Activated CD8-positive, alpha-beta T cell treated with anti-CD3 and anti-CD28 coated beads for 36 hours (primary cell): ENCODE measurements at places on chromosomes 1 and 21. TPM values are rescaled to one million over a fixed set of nuclear protein-coding genes. Genes with fewer than 3 reads are reported as not detected.
A peak's percentile ranks its signal among the peaks of the same experiment; 100 is the strongest.

The JTB gene
- total RNA-seq, result 151 TPM

The HRNR gene
- not detected for total RNA-seq

The BEND5 gene
- total RNA-seq, result 73.6 TPM

The TMEM39B gene
- 25.3 TPM for total RNA-seq

The NBPF4 gene
- total RNA-seq, result not detected

The ANXA9 gene
- 0.25 TPM for total RNA-seq

The SLC45A1 gene
- 0.16 TPM for total RNA-seq

The TCP10L gene
- total RNA-seq, result 0.31 TPM

The TNNI3K gene
- total RNA-seq, result 0.52 TPM

The KRTAP13-3 gene
- not detected for total RNA-seq

DNA sequence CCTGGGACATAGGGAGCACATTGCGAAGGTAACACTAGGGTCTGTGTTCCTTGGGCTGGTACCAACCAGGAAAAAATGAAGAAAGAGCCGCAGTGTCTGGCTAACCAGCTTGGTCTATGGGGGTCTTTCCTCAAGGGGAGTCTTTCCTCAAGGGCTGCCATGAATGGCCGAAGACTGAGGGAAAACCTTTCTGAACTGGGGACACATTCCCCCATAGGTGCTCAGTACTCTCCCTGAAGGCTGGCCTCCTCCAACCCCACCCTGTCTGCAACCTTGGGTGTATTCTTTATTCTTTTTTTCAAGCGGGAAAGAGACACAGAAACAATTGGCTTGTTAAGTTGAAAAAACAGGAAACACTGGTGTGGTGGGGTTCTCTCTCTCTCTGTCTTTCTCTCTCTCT is 200.5 kb downstream of the BACH1 start:
- H3K4me1 ChIP-seq, result peaks cover 4% of the 10 kb centered on the region
- peaks cover 33% of the 10 kb centered on the region for H3K36me3 ChIP-seq
- no peak for DNase-seq

DNA sequence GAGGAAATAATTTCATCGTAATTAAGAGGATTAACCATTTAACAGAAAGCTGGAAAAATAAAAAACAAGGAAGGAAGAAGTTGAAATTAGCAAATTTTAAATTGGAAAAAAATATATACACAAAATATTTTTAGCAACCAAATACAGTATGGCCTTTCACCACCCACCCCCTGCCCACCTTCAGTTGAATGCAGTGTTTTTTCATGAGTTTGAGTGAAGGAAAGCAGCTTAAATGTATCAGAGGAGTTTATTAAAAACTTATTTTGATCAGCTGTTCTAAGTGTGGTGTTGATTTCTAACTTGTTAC is 249.2 kb downstream of the DNM3 start:
- peaks cover 1% of the 10 kb centered on the region for H3K4me1 ChIP-seq
- DNase-seq, result no peak
- H3K27me3 ChIP-seq, result no peaks in the 10 kb centered on the region
- H3K27ac ChIP-seq, result no peak overlapping the region
- no peak overlapping the region for H3K4me3 ChIP-seq

DNA sequence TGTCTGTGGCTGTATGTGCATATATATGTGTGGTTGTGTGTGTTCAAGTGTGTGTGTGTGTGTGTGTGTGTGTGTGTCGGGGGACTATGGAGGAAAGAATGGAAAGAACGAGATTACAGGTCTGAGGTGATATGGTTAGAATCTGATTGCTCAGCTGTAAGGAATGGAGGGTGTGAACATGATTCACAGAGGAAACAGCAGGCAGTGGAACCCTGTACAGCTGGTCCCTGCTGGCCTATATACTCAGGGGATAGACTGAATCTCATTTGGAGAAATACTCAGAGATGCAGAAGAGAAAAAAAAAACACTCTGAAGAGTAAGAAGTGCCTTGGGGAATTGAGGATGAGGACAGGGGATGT is 180.1 kb upstream of the ESRRG start:
- H3K4me1 ChIP-seq, result no peaks in the 10 kb centered on the region
- H3K27ac ChIP-seq, result no peak overlapping the region
- no peak for DNase-seq
- no peaks in the 10 kb centered on the region for H3K27me3 ChIP-seq

DNA sequence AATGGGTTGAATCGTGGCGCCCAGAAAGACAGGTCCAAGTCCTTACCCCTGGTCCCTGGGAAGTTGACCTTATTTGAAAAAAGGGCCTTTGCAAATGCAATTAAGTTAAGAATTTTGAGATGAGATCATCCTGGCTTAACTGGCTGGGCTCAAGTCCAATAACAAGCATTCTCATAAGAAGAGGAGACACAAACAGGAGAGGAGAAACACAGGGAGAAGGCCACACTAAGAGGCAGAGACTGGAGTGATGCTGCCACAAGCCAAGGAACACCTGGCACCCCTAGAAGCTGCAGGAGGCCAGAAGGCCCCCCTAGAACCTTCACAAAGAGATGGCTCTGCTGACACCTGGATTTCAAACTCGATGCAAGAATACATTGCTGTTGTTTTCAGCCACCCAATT is 44.6 kb downstream of the PDPN start:
- H3K4me1 ChIP-seq, result no peaks in the 10 kb centered on the region
- DNase-seq, result no peak
- H3K36me3 ChIP-seq, result no peaks in the 10 kb centered on the region
- no peak overlapping the region for H3K4me3 ChIP-seq
- H3K27ac ChIP-seq, result no peak overlapping the region
- H3K27me3 ChIP-seq, result peaks cover 7% of the 10 kb centered on the region

DNA sequence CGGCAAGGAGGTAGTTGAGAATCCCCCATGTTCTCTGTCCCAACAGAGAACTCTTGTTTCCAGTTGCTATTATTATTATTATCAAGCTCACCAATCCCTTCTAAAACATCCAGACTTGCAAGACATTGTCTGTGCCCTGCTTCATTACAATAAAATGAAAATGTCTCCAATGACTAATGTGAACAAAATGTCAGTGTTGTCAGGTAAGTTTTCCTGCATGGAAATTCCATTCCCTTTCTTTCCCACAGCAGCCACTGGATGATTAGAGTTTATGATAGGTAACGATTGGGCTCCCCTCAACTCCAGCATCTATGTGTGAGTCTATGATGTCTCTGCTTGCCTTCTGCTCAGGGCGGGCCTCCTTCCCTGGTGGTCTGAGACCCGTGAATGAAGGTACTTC is 8.9 kb upstream of the DYRK1A start:
- no peak overlapping the region for H3K4me3 ChIP-seq
- DNase-seq, result no peak
- H3K27me3 ChIP-seq, result peaks cover 4% of the 10 kb centered on the region
- peaks cover 7% of the 10 kb centered on the region for H3K4me1 ChIP-seq
- no peaks in the 10 kb centered on the region for H3K36me3 ChIP-seq

DNA sequence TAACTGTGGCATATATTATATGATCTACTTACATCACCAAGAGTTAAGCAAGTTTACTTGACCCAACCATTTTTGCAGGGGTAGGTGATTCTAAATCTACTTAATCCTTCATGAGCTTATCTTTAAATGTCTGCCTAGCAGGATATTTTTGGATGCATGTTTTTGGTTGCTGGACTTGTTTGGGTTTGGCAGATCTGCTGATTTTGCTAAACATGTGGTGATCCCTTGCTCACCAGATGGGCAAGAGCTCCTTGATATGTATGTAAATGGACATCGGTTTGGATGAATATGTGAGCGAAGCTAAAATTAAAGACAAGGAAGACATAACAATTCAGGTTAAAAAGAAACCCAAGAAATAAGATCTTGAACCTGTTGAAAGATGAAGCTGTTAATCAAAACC is 36.7 kb downstream of the FMN2 start:
- no peak overlapping the region for H3K4me3 ChIP-seq
- H3K27me3 ChIP-seq, result no peaks in the 10 kb centered on the region
- no peak for DNase-seq
- H3K36me3 ChIP-seq, result no peaks in the 10 kb centered on the region

DNA sequence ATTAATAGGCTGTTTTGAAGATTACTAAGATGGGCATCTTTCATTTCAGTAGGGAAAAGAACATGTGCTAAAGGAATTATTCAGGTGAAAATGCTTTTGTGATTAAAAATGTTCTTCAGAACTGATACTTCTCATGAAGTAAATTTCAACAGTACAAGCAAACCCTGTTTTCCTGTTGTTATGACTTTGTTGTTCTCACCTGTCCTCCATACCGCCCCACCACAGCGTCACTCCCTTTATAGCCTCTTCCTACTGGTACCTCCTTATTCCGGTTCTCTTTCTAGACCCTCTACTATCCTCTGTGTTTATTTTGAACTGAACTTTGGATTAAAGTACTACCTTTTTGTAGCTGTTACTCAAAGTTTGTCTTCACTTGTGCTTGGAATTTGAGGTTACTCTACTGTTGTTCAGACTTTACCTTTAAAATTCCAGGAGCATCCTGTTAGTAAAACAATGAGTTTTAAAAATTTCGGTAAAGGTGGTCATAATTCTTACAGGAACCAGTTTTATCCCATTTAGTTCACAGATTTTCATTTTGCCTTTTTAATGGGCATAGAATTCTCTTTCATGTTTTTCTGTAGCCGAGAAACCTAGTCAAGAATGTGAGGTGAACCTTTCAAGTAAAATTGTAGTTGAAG is 10.9 kb downstream of the CNST start:
- peaks cover 59% of the 10 kb centered on the region for H3K4me1 ChIP-seq
- no peak for DNase-seq
- no peaks in the 10 kb centered on the region for H3K27me3 ChIP-seq
- peak overlapping the region; percentile 55 for H3K4me3 ChIP-seq
- H3K27ac ChIP-seq, result peak overlapping the region; percentile 87
- H3K36me3 ChIP-seq, result peaks cover 25% of the 10 kb centered on the region

DNA sequence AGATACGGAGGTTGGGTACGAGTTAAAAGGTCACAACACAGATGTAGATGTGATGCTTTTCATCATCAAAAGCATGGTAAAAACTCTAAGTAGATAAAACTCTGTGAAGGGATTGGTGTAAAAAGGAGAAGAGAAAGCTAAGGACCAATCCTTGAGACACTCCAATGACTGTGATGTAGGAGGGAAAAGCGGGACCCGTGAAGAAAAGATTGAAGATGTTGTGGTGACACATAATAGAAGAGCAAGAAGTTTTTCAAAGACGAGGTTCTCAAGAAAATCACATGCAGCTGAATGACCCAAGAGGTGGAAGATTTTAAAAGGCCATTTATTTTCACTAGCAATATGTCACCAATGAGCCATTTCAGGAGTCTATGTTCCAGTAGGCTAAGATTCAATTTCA is 179.5 kb downstream of the MRPL39 start:
- H3K27me3 ChIP-seq, result no peaks in the 10 kb centered on the region
- peaks cover 55% of the 10 kb centered on the region for H3K4me1 ChIP-seq
- peaks cover 17% of the 10 kb centered on the region for H3K36me3 ChIP-seq
- H3K4me3 ChIP-seq, result peak overlapping the region; percentile 15
- peak overlapping the region; percentile 73 for H3K27ac ChIP-seq

DNA sequence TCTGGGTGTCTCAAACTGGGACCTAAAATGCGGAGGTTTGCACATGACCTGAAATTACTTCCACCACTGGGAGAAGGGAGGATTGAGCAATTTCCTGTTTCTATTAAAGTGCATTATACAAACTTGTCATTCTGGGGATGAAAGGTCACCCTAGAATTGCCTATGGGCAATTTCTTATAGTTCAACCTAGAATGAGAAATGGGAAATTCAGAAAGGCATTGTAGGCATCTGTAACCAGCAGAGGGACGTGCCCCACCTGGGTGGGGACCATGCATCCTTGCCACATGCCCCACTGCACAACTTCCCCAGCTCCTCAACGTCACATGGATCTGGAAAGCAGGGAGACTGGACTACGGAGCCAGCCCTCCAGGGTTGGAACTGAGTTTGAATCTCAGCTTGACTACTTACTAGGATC is 47.0 kb downstream of the MRPL39 start:
- no peaks in the 10 kb centered on the region for H3K27me3 ChIP-seq
- peak; percentile 26 for DNase-seq
- peak overlapping the region; percentile 83 for H3K4me3 ChIP-seq
- peaks cover 51% of the 10 kb centered on the region for H3K36me3 ChIP-seq
- peak overlapping the region; percentile 98 for H3K27ac ChIP-seq

GRCh38 chr1:17846341-17846740 is 91.2 kb downstream of the ACTL8 start:
- H3K27me3 ChIP-seq, result peaks cover 6% of the 10 kb centered on the region
- no peak overlapping the region for H3K4me3 ChIP-seq
- H3K27ac ChIP-seq, result no peak overlapping the region
- no peak for DNase-seq

GRCh38 chr1:145956781-145957442 is 905 bp downstream of the LIX1L start:
- no peaks in the 10 kb centered on the region for H3K27me3 ChIP-seq
- H3K4me3 ChIP-seq, result peak overlapping the region; percentile 83

DNA sequence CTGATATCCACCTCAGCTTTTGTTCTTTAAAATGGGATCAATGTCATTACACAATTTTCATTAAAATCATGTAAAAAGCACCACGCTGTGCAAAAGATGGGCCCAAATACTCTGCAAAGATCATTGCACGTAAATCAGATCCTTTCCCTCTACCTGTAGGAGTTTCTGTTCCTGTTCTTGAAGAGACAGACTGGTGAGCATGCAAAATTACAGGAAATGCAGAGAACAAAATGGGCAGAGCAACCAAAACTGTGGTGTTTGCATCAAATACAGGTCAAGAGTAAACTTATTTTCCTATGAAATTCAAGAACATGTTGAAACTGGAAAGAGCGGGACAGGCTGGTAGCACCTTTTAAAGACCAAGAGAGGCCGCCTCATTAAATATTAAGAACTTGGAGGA is 294.9 kb upstream of the ADGRL2 start:
- no peaks in the 10 kb centered on the region for H3K4me1 ChIP-seq
- no peak overlapping the region for H3K4me3 ChIP-seq
- no peaks in the 10 kb centered on the region for H3K36me3 ChIP-seq
- H3K27ac ChIP-seq, result no peak overlapping the region
- H3K27me3 ChIP-seq, result no peaks in the 10 kb centered on the region

DNA sequence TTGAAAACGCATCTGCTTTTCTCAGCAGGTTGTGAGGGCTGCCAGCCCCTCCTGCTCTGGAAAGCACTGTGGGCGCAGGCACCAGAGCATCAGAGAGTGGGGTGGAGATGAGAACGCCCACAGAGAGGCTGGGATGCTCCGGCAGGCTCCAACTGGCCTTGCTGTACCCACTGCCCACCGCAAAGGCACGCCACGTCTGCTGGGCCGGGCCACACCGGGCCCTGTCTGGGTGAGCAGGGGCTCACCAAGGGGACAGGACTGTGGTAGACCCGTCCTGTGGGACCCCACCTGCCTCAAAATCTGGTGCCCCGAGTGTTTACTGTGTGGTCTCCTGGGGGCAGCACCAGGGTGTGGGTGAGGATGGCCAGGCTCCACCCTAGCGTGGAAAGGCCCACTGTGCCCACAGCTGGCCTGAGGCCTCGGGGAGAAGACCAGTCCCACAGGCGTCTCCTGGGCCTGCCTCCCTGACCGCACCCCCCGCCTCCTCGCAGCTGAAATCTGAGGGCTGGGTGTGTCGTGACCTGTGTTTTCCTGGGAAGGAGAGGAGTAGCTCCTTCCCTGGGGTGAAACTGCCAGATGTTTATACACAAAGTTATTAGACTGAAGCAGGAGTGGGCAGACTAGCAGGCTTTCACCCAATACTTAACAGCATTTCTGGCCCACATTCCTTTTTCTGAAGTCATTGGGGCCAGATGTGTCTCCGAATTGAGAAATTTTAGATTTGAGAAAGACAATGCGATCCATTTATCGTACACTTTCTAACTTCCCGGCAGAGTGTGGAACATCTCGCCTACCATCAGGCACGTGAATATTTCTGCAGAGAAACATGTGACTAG is 53.8 kb downstream of the STUM start:
- H3K4me3 ChIP-seq, result no peak overlapping the region
- H3K4me1 ChIP-seq, result peaks cover 3% of the 10 kb centered on the region
- DNase-seq, result no peak
- H3K36me3 ChIP-seq, result no peaks in the 10 kb centered on the region

- DNase-seq, result no peak
- H3K4me3 ChIP-seq, result no peak overlapping the region
- peaks cover 1% of the 10 kb centered on the region for H3K27me3 ChIP-seq
- no peaks in the 10 kb centered on the region for H3K36me3 ChIP-seq
- no peak overlapping the region for H3K27ac ChIP-seq
Measured at GRCh38 chr1:227092069-227092468, 152.0 kb downstream of the COQ8A start.
